ENCODE measurements at places on chromosomes 11 and 22.

- no peak for DNase-seq
These were observed 151.7 kb downstream of the ATXN10 start for GRCh38 chr22:45823336-45823735.

GRCh38 chr11:14380947-14381561 lies 22.1 kb upstream of the RRAS2 start:
- DNase-seq, result peak; percentile 42

DNA sequence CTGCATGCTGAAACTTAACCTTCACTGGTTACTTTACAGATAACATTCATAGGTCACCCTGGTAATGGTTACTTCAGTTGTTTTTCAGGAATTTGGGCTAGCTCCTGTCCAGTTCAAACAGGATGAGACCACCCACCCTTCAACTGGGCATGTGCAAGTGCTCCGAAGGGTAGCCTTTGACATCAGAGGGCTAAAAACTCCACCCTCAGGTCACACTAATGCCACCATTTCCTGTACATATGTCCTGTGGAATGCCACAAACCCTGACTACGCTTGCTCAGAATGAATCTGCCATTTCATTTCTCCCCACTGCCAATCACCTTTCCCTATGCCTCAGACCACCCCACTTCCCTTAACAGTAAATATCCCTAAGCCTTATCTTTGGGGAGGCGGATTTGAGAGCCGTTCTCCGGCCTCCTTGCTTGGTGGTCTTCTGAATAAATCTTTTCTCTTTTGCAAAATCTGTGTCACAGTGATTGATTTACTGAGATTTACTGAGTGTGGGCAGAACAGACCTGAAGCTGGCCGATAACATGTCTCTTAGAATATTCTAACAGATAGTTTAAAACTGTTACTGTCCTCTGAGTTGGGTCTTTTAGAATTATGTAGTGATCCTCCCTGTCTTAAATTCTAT lies 25.4 kb upstream of the FXYD2 start:
- no peak for DNase-seq

DNA sequence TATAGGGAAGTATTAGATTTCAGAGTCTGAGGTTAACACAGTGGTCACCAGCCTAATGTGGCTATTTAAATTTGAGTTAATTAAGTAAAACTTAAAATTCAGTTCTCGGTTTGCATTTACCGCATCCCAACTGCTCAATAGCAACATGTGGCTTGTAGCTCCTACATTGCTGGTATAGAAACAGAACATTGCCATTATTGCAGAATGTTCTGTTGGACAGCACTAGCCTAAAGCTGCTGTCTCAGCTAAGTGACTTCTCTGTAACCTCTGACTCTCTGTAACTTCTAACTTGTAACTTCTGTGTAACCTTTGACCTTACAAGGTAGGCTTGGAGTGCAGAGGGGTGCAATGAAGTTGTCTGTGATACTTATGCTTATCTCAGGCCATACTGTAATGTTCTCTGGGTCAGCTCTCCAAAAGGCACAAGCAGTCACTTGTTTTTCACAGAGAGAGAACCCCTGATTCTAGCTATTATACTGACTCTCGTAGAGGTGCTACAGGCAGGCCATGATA lies 78.7 kb downstream of the ZNRF3 start:
- no peak for DNase-seq
